ENCODE measurements at places on chromosomes 7 and 10.

- DNase-seq = peak; percentile 10
Measured at GRCh38 chr10:76195654-76196390, 764.4 kb downstream of the LRMDA start.

DNA sequence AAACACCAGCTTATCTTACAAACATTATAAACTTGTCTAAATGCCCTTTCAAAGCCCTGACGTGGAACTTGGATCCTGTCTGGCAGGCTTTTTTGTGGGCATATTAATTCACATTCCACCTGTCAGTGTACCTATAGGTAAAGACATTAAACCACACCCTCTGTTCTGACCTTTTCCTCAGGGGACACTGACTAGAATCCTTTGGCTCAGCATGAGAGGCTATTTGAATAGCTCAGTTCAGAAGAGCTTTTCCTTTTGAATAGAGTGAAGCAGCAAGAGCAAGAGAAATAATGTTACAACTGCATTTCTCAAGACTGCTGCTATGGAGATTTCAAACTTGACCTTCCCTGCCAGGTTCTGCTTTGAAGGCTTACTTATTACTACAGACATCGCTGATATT is 76.9 kb downstream of the CYP51A1 start:
- DNase-seq = no peak

DNA sequence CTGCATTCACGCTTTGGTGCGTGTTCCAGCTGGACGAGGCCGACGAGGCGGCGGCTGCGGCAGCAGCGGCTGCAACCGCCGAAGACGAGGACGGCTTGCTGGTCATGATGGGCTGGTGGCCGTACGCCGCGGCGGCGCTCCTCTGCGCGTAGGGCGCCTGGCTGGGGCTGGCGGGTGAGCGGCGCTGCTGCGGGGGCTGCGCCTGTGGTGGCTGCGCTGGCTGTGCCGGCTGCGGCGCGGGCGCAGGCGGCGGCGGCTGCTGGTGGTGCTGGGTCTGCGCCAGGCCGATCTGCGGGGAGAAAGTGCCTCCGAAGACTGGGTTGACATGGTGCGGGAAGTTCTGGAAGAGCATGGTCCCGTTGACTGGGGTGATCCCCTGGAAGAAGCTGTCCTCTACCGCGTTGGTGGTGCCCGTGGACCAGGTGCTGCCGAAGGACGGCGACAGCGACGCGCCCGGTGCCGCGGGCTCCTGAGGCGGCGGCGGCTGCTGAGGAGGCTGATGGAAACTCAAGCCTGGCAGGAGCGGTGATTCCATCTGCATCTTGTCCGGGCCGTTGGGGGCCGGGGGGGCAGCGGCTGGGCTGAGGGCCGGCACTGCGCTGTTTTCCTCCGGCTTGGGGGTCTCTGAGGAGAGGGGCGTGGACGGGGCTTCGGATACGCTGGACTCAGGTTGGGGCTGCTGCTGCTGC is 51.1 kb downstream of the CPEB3 start:
- no peak for DNase-seq

DNA sequence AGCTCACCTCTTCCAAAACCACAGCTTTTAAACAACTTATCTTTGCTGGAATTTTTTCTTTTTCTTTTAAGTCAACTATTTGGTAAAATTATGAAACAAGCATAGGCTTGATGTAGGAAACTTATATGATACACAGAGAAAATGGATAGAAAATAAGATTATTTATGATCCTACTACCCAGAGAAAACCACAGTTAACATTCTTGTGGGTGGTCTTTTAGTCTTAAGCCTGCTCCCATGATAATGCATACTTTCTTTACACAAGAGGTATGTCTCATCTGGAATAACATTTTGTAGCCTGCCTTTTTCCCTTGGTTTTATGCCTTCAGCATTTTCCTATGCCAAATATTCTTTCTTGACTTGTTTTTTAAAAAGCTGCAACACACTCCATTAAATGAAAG is 21.4 kb downstream of the PLPP4 start:
- DNase-seq = no peak

- DNase-seq = no peak
Measured at GRCh38 chr10:47094636-47095035, 183.4 kb downstream of the PTPN20 start.

DNA sequence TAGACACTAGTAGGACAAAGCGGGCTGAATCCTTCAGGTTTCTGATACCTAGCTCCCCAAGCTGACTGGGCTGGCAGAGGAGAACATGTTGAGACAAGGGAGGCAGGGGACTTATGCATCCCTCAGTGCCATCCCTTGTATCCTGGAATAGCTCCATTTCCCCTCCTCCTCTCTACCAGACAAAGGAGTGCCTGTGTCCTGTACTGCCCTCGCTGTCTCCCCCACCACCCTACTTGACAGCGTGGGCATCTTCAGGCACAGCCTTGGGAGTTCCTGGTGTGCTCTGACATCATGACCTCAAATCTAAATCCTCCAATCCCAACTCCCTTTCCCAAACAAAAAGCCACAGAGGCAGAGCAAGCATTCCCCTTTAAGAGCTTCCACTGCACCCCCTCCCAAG is 9.0 kb downstream of the SFXN3 start:
- DNase-seq = no peak

GRCh38 chr10:93491602-93492121 is 4.8 kb upstream of the CEP55 start:
- no peak for DNase-seq

GRCh38 chr7:150983893-150984368 is 5.8 kb upstream of the KCNH2 start:
- DNase-seq = peak; percentile 70

DNA sequence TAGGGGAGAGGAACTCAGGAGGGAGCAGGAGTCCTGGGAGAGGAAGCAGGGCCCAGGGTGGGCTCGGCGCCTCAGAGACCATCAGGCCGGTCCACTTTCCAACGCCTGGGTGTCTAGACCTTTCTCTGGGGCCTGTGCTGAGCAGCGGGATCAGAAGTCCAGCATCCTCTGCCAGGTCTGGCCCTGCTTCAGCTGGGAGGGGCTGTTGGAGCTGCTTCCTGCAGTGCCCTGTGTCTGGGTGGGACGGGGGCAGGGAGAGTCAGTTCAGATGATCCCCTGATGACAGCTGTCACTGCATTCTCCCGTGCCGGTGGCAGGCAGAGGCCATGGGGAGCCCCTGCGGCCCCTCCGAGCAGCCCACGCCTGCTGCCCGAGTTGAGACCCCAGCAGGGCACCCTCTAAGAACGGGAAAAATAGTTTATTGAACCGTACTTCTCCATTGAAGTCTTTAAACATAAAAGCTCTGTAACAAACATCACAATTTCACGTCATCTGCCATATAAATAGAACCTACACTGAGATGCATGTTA is 23.3 kb downstream of the AP5Z1 start:
- no peak for DNase-seq

DNA sequence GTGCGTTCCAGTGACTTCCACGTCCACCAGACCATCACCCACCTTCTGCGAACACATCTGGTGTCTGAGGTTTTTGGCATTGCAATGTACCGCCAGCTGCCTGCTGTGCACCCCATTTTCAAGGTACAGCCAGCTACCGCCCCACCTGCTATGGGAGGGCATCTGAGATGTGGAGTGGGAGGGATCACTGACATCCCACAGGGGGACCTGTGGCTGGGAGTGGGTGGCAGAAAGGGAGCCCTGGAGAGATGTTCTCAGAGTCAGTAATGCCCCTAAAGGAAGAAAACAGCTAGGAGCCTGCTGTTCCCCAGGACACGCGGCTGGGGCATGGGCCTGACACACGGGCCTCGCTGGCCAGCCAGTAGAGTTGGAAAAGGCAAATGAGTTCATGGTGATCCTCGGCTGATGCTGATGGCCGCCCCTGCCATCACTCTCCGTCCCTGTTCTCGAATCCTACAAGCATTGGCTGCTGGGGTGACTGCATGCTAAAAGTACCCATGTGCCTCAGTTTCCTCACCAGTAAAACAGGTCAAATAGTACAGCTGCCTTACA is 66.6 kb downstream of the ALOX5 start:
- DNase-seq = no peak

DNA sequence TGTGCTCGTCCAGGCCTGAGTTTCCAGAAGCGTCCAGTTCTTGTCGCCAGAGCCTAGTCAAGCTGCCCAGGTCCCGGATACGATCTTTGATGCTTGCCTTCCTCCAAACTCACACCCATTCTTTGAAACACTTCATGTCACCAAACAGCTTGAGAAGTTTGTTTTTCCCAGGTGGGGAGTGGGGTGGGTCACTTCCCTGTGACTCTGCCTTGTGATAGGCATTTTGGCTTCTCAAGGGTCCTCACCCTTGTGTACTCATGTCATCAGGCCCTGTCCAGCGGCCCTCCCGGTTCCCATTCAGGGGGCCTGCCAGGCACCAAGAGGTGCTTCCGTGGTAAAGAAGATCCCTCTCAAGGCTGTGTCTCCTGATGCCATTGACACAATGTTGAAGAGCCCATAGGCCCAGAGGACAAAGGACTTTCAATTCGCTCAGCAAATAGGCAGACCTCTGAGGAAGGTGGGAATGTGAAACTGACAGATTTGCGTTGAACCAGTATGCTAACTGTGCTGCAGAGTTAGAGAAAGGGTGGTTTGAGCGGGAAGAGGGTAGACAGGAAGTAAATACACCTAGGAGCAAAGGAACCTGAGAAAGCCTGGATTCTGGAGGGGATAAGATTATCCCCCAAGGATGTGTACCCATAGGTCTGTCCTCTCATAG is 24.7 kb upstream of the SFTPA1 start:
- DNase-seq = no peak

- peak; percentile 21 for DNase-seq
Measured at GRCh38 chr10:52436664-52437063, 122.6 kb downstream of the DKK1 start.

DNA sequence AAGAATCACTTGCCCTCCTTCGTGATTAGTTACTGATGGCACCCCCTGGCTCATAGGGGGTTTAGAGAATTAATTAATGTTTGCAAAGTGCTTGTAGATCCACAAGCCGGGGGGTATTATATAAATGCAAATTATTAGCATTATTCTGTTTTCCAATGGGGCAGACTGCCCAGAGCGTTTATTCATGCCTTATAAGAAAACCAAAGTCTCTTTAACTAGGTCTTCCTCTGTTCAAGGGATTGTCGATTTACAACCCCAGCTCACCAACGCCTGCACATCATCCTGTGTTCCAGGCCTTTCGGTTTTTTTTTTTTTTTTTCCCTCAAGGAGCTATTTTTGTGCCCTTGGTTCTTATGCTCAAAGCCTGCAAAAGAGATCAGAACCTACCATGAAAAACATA is 630.7 kb downstream of the PARD3 start:
- DNase-seq = no peak

- no peak for DNase-seq
Measured at GRCh38 chr7:1646957-1647891, 22.9 kb upstream of the ELFN1 start.

DNA sequence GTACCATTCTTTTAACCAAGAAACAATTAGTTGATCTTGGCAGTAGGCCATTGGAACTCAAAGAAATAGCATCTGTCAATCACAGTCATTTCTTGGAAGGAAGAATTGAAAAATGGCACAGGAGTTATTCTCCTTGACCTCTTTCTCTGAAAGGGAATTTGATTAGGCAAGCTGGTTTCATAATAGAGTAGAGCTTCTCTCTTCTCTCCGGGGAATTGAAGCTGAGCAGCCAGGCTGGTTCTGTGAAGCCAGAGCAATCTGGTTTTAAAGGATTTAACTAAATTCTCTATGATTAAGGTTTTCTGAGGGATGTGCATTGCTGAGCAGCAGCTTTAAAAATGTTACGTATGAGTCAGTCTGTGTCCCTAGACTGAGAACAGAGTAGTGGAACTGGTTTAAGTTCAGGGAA is 70.2 kb downstream of the AHCYL2 start:
- DNase-seq = no peak

DNA sequence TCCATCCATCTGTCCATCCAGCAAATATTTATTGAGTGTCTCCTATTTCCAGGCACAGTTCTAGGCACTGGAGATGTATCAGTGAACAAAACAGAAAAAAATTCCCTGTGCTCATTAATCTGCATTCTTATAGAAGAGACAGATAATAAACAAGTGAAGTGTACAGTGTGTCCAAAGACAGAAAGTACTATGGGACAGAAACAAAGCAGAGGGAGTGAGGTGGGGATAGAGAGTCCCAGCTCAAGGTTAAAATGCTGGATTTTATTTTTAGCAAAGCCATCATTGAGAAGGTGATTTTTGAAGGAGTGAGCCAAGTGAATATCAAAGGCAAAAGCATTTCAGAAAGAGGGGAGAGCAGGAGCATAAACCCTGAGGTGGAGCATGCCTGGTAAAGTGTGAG is 21.8 kb upstream of the EXOC6 start:
- no peak for DNase-seq

DNA sequence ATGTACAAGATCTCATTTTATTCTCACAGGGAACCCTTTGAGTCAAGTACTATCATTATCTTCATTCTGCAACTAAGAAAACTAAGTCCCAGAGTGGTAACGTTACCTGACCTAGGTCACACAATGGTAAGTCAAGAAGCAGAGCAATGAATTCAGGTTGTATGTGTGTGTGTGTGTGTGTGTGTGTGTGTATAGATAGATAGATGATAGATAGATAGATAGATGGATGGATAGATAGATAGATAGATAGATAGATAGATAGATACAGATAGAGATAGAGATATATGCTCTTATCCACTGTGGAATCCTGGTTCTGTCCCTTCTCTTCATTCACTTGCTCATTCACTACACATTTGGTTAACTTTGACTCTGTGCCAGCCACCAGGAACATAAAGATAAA is 29.8 kb downstream of the ASAH2 start:
- DNase-seq = no peak

GRCh38 chr10:100569687-100570481 is 34.1 kb downstream of the HIF1AN start:
- DNase-seq = no peak

GRCh38 chr7:43750016-43750887 is 8.2 kb upstream of the BLVRA start:
- no peak for DNase-seq

DNA sequence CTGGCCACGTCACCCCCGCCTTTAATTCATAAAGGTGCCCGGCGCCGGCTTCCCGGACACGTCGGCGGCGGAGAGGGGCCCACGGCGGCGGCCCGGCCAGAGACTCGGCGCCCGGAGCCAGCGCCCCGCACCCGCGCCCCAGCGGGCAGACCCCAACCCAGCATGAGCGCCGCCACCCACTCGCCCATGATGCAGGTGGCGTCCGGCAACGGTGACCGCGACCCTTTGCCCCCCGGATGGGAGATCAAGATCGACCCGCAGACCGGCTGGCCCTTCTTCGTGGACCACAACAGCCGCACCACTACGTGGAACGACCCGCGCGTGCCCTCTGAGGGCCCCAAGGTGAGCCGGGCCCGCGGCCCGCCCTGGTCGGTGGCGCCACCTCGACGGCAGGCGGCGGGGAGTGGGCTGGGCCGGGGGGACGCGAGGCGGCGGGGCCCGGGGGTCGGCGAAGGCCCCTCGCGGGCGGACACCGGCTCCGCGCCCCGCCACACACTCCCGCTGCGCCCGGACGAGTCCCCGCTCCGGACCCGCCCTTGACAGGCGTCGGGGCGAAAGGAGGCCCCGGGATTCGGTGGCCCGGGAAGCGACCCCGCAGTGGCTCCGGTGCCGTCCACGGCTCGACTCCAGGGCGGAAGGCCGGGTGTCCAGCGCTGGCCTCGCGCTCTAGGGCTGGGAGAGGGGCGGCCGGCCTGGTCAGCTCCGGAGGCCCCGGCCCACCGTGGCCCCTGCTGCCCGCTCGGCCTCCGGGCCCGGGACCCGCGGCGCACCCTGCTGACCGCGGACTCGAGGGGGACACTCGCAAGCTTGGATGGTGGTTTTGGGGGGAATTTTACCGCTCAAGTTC is 557 bp downstream of the BAG3 start:
- peak; percentile 9 for DNase-seq

GRCh38 chr7:141208539-141208938 is 134.7 kb downstream of the TMEM178B start:
- DNase-seq = no peak

GRCh38 chr10:44733501-44734488 is 177.3 kb upstream of the TMEM72 start:
- peak; percentile 18 for DNase-seq

Measured in MM.1S (cell line).